ENCODE measurements at places on chromosomes 3 and 15.

DNA sequence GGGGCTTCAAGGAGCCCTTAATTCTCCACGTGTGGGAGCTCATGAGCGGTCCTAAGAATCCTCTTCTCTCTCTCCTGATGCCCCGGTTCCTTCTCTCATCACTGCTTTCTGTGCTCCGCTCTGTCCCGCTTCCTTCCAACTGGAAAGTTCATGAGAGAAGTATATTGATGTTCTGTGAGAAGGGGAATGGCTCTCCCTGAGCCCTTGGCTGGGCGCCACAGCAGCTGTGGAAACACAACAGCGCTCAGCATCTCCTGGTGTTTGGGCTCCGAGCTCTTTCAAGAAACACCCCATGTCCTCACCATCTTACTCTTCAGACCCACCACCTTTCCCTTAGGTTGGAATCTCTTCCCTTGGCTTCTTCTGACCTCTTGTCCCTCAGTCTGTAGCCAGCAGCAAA lies 161.7 kb downstream of the VGLL4 start:
- no peak for DNase-seq

GRCh38 chr3:131540821-131541220 lies 38.0 kb upstream of the MRPL3 start:
- DNase-seq: no peak

DNA sequence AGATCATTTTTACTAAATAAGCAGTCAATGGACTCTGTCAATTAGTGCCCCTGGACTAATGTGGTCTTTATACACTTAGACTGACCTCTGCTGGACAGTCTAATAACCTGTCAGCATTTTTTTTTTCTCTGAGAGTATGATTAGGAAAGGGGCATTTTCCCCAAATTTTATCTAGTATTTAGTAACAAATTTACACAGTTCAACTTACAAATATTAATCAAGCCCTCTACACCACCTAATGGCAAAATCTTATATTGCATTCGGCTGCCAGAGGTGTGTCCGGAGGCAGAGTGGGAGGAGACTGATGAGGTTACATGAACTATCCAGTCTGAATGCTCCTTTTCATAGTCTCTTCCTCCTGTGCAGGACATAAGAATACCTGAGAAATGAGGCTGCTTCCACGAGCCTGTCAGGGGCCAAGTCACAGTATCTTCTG lies 36.0 kb upstream of the COLQ start:
- no peak for DNase-seq

DNA sequence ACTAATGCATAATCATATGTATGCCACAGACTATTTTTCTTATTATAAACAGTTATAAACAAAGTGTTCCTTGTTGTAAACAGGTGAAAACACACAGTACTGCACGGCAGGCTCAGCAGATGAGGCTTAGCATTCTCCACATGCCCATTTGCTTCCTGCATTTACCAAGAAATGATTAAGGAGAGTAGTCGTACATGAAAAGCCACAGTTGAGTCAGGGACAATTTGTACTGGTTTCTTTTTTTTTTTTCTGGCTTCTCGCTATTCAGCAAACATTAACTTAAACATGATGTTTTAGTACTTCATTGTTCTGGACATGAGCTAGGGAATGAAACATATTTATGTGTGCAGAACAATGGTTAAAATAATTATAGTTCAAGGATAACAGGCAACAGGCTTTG lies 63.4 kb downstream of the GHSR start:
- DNase-seq: no peak

- no peak for DNase-seq
Observed at GRCh38 chr3:94121161-94121560, 58.3 kb downstream of the NSUN3 start.

GRCh38 chr3:165196577-165197480 lies 645 bp upstream of the SLITRK3 start:
- no peak for DNase-seq

DNA sequence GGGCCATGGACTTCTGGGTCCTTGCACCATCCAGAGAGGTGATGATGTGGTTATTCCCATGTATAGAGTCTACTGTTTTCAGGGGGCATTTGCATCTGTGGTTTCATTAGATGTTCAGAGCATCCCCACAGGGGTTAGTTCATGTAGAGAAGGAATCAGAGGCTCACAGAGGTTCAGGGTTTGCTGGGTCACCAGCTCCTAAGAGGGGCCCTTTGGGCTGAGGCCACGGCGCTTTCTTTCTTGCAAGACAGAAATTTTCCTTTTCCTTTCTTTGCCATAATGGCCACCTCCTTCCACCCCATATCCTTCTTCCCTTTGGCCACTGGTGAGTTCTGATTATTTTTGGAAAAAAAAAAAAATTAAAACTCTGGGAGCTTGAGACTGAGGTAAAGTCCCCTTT lies 62.3 kb downstream of the APBA2 start:
- no peak for DNase-seq

DNA sequence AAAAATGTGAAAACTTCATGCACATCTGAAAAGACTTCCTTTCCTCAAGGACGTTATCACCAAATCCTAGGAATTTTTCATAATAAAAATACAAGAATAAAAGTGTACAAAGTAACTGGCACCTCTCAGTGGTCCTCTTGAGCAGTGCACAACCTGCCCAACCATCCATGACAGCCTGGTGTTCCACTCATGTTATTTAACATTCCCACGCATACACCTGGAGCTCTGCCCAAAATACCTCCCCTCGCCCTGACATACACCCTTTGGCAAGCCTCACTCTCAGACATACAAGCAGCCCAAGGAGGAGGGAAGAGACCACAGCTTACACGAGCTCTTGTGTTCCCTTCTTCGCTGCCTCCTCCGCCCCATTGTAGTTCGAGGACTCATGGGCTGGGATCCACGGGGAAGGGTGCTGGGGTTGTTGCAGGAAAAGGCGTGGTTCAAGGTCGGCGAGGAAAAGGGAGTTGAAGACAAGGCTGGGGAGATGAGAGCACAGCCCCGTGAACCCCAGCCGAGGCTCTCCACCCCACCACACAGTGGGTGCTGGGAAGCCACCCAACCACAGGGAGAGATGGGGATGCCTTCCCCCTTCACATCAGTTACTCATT lies 23.3 kb downstream of the GRIP2 start:
- DNase-seq: no peak

- DNase-seq: no peak
Observed at GRCh38 chr3:61315871-61316270, 64.6 kb upstream of the FHIT start.

- no peak for DNase-seq
Observed at GRCh38 chr3:77513542-77513941, 473.6 kb downstream of the ROBO2 start.

DNA sequence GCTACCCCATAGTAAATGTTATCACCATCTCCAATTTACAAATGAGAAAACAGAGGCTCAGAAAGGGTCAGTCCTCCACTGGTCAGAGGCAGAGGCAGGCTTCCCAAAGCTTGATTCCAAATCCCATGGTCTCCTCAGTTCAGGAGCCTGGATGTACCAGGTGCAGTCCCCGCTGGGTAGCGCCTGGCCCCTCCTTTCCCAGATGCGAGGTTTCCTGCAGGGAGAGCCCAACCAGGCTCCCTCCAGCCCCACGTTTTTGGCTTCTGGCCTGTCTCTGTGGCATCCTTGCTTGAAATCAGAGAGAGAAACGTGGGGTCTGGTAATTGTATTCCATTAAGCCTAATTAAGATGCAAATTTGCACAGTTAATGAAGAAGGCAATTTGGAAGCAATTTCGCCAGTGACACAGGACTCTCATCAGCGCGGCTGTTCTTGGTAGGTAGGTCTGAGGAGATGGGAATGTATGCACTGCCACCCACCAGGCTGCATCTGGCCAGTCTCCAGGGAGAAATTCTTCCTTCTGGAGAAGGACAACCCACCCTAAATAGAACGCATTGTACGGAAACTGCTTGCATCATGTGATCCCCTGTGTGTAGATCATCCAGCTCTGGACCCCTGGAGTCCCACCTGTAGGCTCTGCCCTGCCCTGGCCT lies 50.5 kb downstream of the HRH1 start:
- DNase-seq: no peak

DNA sequence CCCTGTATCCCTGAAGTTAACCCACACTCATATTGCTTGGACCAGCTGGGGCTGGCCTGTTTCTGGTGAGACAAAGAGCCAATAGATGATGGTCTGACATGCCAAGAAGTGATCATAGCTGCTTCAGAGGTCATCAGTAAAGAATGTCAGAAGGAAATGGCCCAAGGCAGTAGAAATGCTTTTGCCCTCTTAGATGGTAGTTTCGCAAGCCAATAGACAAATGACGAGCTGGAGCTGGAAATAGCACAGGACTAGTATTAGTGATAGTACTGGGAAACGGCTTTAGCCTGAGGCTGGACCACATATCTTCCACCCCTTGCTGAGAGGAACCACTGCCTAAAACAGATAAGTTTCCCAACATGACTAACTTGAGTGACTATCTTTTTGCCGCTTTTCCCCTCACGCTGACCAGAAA lies 176.1 kb upstream of the THBS1 start:
- no peak for DNase-seq

DNA sequence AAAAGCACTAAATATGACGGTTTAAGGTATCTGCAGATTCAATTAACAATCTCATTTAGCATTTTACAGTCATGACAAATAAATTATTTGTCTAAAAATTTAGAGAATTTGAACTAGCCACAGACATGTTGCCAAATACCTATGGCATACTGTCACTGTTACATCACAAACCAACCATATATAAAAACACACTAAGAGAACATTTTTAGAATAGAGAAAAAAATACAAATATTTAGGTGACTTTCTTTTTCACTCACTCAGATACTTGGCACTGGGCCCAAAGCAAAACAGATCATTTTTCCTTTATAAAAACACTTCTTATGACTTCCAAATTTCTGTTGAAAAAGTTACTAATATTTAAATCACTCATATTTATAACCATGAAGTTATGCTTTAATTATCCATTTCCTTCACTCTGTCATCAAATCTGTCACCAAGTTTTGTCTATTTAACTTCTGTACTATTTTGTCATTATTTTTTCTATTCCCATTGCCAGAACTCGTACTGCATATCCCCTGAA lies 644.7 kb downstream of the OTOL1 start:
- no peak for DNase-seq

All from stimulated activated CD4-positive, alpha-beta T cell treated with anti-CD3 and anti-CD28 coated beads, Interleukin-1b, Interleukin-23, amount 100 ng/mL, for 4 hours (primary cell).